ENCODE measurements at places on chromosomes 3 and 15.

GRCh38 chr3:61537366-61537765, 24.0 kb upstream of the PTPRG start:
- peak; percentile 17 for DNase-seq

DNA sequence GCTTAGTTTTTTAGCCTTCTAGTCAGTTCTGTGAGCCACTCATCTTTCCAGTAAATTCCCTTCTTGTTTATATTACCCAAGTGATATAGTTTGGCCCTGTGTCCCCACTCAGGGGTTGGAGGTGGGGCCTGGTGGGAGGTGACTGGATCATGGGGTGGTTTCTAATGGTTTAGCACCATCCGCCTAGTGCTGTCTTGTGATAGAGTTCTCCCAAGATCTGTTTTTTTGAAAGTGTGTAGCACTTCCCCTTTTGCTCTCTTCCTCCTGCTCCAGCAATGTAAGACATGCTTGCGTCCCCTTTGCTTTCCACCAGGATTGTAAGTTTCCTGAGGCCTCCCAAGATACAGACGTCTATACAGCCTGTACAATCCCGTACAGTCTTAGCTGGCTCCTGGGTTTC, 53.7 kb upstream of the INO80 start:
- DNase-seq = no peak

- DNase-seq = no peak
Measured at GRCh38 chr3:194929578-194929960, 243.9 kb downstream of the FAM43A start.

DNA sequence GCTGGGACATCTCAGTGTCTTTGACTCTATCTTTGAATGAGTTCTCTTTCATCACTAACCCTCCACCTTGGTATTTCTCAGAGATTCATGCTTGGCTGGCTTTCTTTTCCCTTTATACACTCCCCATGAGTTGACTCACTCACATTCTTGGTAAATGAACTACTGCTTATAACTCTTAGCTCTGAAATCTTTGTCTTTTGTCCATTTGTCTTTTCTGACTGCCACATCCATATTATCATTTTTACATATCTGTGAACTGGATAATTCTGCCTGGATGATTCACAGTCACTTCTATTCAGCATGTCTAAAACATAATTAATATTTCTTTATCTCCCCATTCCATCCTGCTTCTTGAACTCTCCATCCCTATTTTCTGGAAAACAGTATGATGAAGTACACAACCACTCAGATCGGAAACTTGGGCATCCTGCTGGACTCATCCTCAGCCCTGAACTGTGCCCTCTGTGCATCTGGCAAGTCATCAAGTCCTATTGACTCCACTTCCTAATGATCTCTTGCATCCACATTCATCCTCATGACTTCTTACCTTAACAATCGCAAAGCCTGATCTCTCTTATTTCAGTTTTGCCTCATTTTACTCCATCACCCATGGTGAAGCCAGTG, 66.9 kb downstream of the KCNAB1 start:
- no peak for DNase-seq

DNA sequence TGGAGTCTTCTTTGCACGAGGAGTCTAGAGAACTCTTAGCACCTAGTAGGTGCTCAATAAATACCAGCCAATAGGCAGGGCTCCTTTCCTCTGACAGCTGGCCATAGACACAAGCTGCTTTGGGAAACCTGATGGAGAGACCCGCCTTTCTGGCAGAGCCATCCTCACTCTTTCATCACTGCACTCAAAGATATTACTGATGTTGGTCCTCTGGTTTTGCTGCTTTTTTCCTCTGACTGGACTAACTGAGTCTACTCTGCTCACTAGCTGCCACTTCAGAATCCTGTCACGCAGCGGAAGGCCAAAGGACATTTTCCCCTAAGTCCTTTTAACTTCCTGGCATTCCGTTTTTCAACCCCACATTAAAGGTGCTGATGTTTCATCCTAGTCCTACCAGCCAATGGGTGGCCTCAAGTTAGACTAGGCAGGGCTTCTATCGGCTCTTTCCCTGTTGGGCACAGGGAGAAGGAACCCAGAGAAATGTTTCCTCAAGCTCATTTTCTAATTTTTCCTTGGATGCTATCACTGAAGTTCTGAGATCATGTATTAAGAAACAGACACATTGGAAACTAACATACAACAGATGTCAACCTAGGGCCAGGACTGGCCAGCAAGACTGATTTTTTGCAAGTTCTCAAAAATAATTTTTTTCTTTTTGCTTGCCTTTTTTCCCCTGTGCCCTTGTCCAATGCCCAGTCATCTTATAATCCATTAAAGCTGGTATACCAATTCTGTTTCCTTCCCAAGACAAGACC, 132.8 kb upstream of the ICE2 start:
- DNase-seq = no peak

GRCh38 chr3:30503446-30503845, 103.0 kb upstream of the TGFBR2 start:
- no peak for DNase-seq

DNA sequence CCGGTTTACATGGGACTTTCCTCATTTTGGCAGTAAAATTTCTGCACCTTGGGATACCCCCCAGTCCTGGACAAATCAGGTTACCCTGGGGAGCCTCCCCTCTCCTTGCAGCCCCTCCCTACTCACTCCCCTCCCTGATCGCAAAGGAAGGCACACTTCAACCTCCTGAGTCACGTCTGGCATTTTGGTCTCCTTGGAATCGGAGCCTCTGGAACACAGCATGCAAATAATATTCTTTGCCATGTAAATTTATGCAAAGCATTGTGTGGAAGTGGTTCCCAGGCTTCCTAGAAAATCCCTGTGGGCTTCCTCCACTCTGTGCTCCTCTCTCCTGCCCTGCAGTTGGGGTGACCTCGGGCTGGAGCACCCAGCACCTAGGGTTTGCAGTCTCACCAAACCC, 11.6 kb downstream of the SCN5A start:
- no peak for DNase-seq
